ENCODE measurements at places on chromosomes 7 and 10.

DNA sequence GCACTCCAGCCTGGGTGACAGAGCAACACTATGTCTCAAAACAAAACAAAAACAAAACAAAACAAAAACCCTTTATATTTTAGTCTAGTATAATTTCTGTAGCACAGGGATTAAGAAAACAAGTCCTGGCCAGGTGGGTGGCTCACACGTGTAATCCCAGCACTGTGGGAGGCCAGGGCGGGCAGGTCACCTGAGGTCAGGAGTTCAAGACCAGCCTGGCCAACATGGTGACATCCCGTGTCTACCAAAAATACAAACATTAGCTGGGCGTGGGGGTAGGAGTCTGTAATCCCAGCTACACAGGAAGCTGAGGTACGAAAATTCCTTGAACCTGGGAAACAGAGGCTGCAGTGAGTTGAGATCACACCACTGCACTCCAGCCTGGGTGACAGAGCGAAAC, 23.2 kb upstream of the ASL start:
- DNase-seq: no peak

DNA sequence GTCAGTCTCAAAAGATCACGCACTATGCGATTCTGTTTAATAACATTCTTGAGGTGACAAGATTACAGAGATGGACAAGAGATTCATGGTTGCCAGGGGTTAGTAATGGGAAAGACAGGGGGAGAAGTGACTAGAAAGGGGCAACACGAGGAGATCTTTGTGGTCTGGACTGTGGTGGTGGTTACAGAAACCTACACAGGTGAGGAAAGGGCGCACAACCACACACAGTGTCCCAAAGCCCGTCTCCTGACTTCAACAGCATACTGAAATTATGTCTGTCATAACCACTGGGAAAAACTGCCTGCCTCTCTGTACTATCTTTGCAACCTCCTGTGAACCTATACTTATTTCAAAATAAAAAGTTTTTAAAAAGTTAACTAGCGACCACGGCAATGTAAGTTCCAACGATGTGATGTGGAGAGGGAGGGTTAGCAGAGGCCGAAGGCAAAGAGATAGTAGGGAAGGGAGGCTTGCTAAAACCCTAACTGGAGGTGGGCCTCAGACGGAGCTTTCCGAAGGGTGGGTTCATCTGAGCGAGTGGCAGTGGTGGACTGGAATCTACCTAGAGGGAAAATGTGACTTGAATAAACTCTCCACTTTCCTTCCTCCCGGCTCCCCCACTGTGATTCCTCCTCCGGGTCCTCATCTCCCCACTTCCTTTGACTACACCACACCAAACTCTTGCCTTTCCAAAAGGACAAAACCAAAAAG, 43.7 kb downstream of the GNA12 start:
- DNase-seq: no peak

DNA sequence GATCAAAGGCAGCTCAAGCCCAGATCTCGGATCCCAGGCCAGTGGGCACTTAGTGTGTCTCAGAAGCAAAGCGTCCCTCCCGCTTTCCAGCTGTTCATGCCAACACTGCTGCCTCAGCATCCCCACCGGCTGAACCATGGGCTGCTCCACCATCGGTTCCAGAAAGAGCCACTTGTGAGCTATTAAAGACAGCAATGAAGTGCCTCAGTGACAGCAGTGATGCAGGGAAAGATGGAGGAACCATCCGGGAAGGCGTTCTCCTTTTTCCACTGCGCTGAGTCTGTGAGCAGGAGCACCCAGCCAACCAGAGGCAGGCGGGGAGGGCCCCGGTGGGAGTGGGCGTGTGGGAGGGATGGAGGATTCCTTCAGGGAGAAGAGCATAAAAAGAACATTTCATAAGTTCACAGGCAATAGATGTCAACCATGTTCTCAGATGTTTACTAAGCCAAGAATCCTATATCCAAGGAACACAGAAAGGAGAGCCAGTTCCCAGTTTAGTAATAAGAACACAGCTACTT, 96.2 kb upstream of the MKI67 start:
- DNase-seq: no peak

DNA sequence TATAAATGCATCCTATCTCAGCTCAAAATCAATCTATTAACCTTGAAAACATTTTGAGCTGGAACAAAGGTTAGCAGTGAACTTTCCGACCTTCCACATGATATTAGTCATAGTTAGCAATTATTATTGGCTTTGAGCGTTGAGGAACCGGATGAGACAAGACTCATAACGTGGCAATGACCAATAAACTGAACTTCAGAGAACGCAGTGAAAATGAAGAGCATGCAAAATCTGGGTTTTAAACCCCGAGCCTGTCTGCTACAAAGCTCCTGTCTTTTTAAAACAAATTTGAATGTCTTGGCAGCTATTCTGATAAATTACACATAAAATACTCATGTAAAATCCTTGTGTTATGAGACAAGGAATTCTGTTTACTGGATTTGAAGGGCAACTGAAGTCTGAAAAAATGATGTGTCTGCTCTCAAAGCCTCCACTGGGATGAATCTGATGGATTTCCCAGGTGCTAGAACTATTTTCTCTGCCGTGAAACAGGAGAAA, 74.7 kb upstream of the ITGB1 start:
- DNase-seq: peak; percentile 26

DNA sequence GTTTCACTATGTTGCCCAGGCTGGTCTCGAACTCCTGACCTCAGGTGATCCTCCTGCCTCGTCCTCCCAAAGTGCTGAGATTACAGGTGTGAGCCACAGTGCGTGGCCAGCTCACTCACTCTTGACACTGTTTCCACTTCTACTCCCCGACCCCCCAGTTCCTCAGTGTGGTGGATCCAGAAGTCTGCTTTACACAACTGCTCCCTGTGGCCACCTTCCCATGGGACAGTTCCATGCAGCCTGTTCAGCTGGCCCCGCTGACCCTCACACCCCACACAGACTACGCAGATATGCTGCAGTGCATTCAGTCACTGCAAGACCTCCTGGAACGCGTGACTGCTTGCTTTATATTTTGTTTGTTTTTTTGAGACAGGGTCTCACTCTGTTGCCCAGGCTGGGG, 86.4 kb downstream of the SEPTIN14 start:
- no peak for DNase-seq

GRCh38 chr7:85405016-85405902, 218.4 kb upstream of the SEMA3D start:
- DNase-seq: no peak

DNA sequence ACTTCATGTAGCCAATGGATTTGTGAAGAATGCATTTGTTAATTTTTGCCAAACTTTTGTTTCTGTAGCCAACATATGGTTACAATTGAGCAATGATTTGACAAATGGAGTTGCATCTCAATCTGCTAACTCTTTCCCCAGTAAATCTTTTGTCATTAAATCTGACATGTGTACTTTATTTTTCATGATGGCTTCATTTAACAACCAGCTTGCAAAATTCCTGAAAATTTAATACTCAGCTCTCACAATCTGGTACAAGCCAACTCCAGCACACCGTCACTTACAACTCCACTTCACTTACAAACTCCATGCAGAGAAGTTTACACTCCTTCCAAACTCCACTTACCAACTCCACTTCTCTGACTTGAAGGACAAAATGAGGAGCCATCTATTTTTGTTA, 26.5 kb upstream of the HIBADH start:
- no peak for DNase-seq

GRCh38 chr7:4993471-4993870, 34.5 kb upstream of the MMD2 start:
- no peak for DNase-seq

Data from ACHN (cell line).